ENCODE measurements at places on chromosomes 13 and 19.

DNA sequence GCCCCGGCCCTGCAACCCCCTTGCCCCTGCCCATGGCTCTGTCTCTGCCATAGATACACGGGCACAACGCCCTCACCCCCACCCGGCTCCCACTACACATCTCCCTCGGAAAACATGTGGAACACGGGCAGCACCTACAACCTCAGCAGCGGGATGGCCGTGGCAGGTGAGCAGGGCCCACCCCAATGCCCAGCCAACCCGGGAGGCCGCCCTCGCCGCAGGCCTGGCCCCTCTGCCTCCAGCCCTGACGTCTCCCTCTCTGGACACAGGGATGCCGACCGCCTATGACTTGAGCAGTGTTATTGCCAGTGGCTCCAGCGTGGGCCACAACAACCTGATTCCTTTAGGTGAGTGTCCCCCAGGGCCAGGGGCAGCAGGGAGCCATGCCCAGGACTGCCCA is 7.7 kb downstream of the YIPF2 start:
- DNase-seq, result no peak

DNA sequence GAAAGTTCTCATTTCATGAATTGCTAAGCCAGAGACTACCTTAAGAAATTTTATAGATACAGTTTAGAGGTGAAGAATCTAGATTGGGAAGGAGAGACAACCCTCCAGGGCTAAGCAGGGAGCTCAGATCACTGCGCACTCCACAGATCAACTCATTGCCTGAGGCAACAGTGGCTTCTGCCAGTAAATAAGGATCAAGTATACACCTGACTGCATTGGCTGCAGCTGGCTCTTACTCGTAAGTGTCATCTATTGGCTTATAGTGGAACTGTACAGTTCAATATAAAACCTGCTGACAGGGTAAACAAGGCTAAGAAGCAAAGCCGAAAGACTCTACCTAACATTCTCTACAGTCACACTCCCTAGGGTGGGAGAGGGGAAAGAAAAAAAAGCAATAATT is 18.0 kb upstream of the C1QTNF9B start:
- DNase-seq, result no peak

GRCh38 chr13:22812793-22813192 is 368.0 kb upstream of the SGCG start:
- no peak for DNase-seq

- DNase-seq, result no peak
These were observed 338.0 kb downstream of the EFNB2 start for GRCh38 chr13:106197496-106197895.

DNA sequence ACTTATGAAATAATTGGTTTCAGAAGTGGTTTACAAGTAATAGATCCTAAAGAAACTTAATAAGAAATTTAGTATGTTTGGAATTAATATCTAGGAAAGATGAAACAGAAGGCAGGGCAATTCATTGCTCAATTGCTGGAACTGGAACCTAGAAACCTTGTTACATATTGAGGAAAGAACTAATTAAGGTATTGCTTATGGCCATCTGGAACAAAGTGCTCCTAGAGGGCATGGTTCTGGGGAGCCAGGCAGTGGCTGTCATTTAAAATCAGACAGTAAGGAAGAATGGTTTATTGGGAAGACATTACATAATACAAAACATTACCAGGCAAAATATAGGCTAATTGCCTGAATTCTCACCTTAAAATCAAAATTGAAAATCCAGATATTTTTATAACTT is 224.1 kb downstream of the SLITRK6 start:
- no peak for DNase-seq
